Retinal pigment epithelial cell (primary cell): ENCODE measurements at places on chromosomes 7 and 10.

GRCh38 chr10:33234831-33235237, 99.6 kb downstream of the NRP1 start:
- DNase-seq = no peak

GRCh38 chr10:11225935-11226334, 208.3 kb downstream of the CELF2 start:
- DNase-seq = no peak

- no peak for DNase-seq
These were observed 66.2 kb downstream of the SLC29A4 start for GRCh38 chr7:5349005-5349380.

DNA sequence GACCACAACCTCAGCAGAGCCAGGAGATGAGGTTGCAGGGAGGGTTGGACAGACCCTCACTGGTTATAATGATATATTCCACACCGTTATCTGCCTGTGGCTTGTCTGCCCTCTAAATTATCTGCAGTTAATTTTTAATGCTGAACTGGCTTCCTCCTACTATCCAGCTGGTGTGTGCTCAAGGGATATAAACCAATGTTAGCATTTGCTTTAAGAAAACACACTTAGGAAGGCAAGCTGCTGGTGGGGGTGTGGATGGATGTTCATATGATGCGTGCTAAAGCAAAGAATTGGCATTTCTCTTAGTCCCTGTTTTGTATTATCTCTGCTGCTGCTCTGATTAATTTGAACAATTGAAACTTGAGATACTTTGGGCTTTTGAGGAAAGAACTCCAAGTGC, 132.2 kb upstream of the NPVF start:
- DNase-seq = no peak

GRCh38 chr7:119999738-120000475, 273.1 kb upstream of the KCND2 start:
- DNase-seq = no peak

- no peak for DNase-seq
These were observed 100.6 kb upstream of the PDE1C start for GRCh38 chr7:32170838-32171237.

DNA sequence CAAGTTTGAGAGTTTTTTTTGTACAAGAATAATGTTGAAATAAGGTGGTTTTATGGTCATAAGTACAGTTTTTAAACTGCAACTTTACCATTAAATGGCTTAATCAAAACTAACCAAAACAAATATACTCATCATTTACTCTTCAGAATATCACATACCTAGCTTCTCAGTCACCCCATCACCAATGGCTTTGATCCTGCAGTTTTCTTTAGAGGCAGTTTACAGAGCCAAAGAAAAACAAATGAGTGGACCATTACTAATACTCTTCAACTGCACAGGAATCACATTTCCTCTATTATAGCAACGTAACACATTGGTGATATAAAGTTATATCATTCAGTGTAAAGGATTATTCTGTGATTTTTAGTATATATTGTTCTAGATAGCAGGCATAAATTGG, 576.1 kb upstream of the LRRTM3 start:
- DNase-seq = no peak
